ENCODE measurements at places on chromosomes 6 and 20.

DNA sequence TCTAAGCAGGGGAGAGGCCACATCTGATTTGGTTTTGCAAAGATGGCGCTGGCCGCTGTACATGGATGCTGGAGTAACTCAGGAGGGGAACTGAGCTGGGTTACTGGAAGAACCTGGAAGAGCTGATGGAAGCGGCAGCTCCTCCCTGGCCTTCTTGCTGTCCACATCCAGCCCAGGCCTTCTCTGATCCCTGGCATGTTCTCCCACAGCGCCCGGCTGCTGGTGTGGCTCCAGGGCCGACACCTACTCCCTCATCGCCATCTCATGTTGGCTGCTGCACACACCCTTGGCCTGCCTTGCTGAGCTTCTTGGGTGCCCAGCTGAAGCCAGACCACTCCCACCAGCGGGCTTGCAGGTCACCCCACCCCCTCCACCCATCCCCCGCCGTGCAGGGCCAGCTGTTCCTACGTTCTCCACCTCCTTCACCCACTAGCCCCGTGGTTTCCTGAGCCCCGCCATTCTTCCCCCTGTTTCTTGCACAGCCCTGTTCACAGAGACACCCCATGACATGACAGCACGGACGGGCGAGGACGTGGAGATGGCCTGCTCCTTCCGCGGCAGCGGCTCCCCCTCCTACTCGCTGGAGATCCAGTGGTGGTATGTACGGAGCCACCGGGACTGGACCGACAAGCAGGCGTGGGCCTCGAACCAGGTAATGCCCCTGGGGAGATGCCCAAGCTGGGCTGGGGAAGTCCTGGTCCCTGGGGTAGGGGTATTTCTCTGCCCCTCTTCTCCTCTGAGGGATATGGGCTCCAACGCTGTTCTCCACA, 28.4 kb downstream of the VSTM2L start:
- DNase-seq: no peak

DNA sequence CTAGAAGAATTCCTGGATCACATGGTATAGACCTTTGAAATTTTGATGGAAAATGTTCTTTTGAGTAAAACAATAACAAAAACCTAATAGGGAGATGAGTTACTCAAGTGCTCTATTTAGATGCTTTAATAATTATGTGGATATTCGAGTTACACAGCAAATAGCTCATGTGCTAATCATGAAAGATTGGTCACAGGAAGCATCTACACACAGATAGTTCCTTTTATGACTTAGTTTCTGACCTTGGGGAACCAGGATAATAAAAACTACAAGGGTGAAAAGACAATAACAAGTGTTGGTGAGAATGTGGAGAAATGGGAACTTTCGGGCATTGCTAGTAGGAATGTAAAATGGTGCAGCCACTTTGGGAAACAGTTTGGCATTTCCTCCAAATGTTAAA, 19.7 kb downstream of the UBE2V1 start:
- no peak for DNase-seq

GRCh38 chr6:129281168-129281796, 398.3 kb downstream of the LAMA2 start:
- DNase-seq: no peak

- no peak for DNase-seq
Observed at GRCh38 chr6:16653226-16653625, 108.0 kb downstream of the ATXN1 start.

- DNase-seq: no peak
Observed at GRCh38 chr20:48314925-48315592, 512.7 kb downstream of the PREX1 start.

DNA sequence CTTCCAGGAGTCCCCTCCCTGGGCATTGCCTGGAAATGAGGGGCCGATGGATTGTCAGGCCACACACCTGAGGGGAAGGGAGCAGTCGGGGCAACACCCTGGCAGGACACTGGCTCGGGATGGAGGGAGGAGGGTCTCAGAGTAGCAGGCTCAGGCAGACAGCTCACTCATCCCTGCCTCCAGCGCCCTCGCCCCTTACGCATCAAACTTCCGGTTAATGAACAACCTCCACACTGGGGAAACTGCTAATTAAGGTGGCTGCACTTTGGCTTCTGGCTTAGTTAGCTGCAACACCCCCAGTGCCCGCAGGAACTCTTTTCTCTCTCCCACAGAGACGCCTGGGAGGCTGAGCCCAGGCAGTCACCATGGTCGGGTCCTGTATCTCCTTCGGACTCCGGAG, 13.4 kb upstream of the CHRNA4 start:
- no peak for DNase-seq

DNA sequence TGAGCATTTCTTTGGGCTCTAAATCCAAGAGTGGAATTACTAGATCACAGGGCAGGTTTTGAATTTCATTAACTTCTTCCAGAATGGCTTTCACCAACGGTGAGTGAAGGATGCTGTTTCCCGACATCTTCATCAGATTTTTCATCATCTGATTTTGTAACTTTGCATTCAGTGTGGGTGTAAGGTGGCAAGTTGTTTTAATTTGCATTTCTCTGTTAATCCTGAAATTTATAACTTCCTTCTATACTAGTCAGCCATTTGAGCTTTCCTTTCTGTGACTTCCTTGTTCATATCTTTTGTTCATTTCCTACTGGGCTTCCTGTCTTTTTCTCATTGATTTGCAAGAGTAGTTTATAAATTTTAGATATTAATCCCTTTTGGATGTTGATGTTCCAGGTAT, 18.7 kb upstream of the HCK start:
- DNase-seq: no peak
